ENCODE measurements at places on chromosomes 16 and 17. TPM values are rescaled to one million over a fixed set of nuclear protein-coding genes. Genes with fewer than 3 reads are reported as not detected.

The DHRS7C gene
- 0.05 TPM for polyA plus RNA-seq

The POLR3K gene
- 4.3 TPM for polyA plus RNA-seq

The MYH13 gene
- 0.08 TPM for polyA plus RNA-seq

The SGCA gene
- 7.1 TPM for polyA plus RNA-seq

The ITGAD gene
- polyA plus RNA-seq, result 0.02 TPM

The ZFP90 gene
- polyA plus RNA-seq, result 4.6 TPM

The CHP2 gene
- 0.11 TPM for polyA plus RNA-seq

The TBC1D3D gene
- polyA plus RNA-seq, result 0.06 TPM

Data from esophagus (tissue), 2 donors.